ENCODE measurements at places on chromosomes 6 and 20. TPM values are rescaled to one million over a fixed set of nuclear protein-coding genes. Genes with fewer than 3 reads are reported as not detected.

DNA sequence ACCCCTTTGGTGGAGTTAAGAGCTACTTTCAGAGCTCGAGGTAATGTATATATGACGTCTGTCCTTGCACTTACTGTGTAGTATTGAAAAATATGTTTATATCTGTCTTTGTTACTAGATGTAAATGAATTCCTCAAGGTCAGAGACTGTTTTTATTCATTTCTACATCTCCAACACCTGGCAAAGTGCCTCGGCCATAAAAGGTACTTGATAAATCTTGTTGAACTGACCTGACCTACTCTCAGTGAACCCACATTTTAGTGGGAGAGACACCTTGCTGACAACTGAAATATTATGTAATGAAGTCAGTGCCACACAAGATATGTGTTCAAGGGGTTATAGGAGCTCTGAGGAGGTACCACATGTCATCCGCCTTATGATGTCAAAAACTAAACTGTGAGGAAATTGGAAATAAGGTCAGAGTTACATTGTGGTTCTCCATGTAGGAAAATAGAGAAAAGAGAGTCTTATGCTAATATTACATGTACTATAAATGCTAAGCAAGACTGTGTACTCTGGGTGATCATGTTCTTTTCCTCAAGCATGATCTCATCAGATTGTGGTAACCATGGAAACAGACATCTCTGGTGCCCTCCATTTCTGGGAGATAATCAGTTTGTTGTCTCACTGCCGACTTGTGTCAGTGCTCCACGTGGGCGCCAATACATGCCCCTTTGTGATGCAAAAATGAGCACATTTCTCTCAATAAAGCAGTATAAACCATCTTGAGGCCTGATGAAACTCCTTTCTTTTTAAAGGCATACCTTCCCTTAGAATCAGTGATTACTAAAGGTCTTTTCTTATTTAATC, 5.7 kb upstream of the TMEM30A start:
- no peak for DNase-seq

ITPR3 gene
- 8.0 TPM for polyA plus RNA-seq

MRPS10 gene
- polyA plus RNA-seq = 26.9 TPM

DNA sequence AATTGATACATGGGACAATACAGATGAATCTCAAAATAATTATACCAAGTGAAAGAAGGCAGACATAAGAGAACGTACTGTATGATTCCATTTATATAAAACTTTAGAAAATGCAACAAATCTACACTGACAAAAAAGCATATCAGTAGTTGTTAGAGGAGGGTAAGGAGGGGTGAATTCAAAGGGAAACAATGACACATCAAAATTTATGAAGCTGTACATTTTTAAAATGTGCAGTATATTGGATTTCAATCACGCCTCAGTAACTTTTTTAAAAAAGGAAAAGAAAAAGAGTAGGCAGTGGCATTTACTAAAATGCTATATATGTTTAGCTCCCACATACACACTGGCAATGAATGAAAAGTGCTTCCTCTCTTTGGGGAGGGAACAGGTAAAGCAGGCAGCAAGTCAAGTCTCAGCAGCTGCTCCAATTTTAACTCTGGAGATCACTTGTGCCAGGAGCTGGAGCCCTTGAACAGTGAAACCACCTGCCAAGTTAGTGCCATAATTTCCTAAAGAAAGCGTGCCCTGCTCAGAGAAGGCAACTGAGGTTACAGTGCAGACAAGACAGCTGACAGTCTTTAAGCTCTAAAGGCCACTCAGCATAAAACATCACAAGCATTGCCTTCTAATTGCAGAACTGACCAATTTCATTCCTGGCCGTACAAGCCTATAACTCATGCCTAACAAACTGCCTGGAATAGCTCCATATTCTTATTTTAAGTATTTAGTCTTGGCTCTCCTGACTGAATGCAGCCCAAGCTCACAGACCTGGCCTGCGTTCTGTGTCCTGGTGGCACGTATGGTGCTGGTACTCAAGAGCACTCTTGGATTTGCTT, 10.9 kb downstream of the FKBP1A start:
- DNase-seq = peak; percentile 58

PKHD1 gene
- polyA plus RNA-seq = 3.1 TPM

DNA sequence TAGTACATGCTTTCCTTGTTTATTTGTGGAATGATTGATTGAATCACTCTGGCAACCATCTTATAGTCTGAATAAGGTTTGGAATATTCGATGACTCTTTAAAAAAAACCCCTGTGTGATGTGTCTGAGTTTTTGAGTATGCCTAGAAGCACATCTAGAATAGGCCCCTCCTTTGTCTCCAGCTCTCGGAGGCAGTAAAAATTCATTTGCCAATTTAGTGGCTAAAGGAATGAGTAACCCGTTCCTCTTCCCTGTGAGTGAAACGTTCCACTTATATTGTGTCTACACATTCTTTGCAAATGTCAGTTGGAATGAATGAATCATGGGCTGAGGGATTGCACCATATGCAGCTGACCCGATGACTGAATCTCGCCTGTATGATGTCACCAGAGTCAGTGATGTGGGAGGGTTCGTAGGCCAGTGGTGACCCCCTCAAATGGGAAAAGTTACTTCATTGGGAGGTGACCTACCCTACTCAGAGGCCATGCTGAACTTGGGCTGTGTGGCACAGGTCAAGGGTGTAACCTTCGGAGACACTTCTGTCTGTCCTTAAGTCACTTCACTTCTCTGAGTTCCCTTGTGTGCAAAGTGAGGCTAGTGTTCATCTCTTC, 21.6 kb downstream of the MOCS3 start:
- peak; percentile 36 for DNase-seq

DNA sequence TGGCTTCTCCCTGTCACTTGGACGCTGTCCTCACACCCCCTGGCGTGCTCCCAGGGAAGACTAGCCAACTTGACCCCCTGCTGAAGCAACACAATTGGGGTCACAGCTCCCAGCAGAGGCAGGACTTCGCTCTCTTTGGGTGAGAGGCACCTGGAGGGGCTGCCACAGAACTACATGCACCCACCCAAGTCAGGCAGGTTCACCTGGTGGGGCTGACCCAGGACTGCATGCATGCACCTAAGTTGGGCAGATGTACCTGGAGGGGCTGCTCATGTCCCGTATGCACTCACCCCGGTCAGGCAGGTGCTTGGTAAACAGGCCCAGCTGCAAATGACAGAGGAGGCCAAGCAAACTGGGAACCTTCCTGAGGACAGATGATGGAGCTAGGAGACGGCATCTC, 154.3 kb upstream of the RPS6KA2 start:
- DNase-seq = no peak

MAPK13 gene
- polyA plus RNA-seq = 11.6 TPM

RBPJL gene
- not detected for polyA plus RNA-seq

DNA sequence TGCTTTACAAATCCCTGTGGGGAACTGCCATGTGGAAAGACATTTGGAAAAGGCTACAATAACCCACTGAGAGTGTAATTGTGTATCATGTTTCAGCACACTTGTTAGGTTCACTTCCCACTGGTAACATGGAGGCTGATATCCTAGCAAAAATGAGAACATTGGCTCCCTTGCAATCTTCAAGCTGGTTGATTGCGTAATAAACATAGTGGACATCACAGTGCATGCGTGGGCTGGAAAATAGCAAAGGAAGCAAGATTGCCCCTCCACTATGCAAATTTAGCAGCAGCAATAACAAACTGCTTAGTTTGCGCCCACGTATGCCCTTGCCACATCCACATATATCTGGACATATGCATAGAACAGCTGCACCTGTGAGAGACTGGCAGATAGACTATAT, 410.2 kb downstream of the MEI4 start:
- DNase-seq = no peak

GRCh38 chr6:33312361-33313104, 1.3 kb downstream of the TAPBP start:
- peak; percentile 77 for DNase-seq

DNA sequence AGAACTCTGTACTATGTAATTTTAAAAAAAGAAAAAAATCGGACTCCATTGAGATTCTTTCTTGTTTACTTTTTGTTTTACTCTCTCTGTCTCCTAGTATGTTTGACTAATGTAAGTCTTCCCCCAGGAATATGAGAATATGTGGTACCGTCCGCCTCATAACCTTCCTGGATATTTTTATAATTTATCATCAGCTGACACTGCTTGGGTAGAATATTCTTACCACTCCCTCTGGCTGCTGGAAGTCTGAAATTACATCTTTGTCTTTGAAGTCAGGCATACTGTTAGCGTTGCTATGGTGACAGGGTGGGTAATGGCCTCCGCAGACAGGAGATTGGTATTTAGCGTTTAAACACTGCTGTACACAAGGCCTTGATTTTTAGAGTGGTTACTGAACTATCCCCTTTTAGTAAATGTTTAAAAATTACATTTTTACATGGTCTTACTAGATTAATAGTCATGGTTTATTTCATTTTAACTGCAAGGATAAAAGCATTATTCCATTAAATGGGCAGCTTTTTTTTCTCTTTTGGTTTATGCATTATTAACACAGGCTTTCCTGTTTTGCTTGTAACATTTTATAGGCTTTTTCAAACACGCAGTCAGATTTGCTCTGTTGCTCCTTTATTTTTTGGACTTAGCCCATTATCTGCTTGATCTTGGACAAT, 176.4 kb downstream of the ARID1B start:
- peak; percentile 95 for DNase-seq

- DNase-seq = no peak
Observed at GRCh38 chr6:42197555-42198362, 3.0 kb upstream of the GUCA1B start.

DNA sequence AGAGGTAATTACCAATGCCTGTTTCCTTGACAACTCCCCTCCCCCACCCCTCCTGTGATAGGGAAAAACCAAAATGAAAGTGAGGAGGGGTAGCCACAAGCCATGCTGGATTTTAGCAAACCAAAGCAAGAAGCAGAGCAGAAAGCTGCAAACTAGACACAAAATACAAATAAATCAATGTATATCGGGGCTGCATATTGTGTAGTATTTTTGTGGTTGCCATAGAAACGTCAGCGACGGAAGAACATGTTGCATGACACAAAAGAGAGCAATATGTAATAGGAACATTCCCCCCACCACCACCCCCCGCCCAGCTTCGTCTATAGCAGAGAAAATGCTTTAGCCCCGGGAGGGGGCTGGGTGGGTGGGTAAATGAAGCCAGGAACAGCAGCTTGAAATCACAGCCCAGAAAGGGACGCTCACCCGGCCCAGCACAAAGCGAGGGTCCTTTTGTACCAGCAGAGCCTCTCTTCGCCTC, 548 bp downstream of the AGPAT4 start:
- peak; percentile 84 for DNase-seq

DNA sequence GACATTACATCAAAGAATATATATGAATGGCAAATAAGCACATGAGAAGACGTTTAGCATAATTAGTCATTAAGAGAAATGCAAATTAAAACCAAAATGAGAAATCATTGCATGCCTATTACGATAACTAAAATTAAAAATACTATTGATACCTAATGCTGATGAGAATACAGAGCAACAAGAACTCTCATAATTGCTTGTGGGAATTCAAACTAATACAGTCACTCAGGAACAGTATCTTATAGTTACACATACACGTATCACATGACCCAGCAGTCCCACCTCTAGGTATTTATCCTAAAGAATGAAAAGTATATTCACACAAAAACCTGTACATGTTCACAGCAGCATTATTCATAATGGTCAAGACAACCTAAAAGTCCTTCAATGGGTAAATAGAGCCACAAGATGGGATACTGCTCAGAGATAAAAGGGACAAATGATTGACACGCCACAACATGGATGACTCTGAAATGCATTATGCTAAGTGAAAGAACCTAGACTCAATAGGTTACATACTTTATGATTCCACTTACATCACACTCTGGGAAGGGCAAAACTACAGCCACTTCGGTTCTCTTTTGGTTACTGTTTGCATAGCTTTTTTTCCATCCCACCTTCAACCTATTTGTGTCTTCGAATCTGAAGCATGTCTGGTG, 16.4 kb downstream of the CPXM1 start:
- DNase-seq = no peak

DNA sequence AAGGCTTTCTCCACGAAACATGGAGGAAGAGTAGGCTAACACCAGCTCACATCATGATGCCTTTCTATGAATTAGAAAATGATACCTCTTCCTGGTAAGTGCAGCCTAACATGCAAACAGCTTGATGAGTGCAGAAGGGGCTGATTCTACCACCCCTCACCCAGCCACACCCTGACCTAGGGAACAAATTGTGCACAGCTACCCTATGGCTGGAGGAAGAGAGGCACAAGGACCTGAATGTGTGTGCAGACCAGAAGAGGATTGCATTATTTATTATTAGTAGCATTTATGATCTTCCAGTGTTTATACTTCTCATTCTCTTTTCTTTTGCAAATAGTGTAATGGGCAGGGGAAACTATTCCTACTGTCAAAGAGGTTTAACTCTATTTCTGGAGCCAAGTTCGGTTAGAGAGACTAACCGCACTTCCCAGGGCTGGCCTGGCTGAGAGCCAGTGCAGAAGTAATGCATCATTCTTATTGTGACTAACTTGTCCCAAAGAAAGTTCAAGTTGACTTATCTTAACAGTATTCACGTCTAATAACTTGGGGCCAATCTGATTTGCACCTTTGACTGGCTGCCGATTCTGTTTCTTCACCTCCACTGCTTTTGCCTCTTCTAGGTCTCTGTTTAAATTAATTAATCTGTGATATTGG, 237.5 kb downstream of the CD83 start:
- peak; percentile 80 for DNase-seq

GRCh38 chr20:44215125-44215524, 4.6 kb upstream of the OSER1 start:
- peak; percentile 76 for DNase-seq

KCNQ2 gene
- 8.5 TPM for polyA plus RNA-seq

DNA sequence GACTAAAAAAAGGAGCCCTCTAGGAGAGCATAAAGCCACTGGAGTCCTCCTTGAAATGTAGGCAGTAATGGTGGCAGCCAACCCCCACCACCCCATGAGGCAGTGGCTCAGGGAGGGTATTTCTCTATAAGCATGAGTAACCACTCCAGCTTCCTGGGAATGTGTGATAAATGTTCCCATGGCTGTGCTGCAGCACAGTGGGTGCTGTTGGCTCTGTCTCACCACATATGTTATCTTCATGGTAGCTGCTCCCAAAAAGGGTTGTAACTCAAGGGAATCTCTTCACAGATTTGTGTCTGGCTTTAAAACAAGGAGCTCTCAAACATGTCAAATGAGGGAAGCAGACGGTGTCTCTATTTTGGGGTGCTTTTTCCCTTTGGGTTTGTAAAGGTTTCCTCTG, 7.5 kb upstream of the PHACTR1 start:
- no peak for DNase-seq

- DNase-seq = no peak
Observed at GRCh38 chr20:3101737-3102574, 17.4 kb upstream of the AVP start.
